ENCODE measurements at places on chromosomes 1 and 21.

DNA sequence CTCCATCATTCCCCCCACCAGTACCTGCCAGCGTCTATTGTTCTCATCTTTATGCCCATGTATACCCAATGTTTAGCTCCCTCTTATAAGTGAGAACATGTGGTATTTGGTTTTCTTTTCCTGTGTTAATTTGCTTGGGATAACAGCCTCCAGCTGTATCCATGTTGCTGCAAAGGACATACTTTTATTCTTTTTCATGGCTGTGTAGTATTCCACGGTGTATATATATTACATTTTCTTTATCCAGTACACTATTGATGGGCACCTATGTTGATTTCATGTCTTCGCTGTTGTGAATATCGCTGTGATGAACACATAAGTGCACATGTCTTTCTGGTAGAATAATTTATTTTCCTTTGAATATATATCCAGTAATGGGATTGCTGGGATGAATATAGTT is 313.3 kb upstream of the GREM2 start:
- no peak for DNase-seq

DNA sequence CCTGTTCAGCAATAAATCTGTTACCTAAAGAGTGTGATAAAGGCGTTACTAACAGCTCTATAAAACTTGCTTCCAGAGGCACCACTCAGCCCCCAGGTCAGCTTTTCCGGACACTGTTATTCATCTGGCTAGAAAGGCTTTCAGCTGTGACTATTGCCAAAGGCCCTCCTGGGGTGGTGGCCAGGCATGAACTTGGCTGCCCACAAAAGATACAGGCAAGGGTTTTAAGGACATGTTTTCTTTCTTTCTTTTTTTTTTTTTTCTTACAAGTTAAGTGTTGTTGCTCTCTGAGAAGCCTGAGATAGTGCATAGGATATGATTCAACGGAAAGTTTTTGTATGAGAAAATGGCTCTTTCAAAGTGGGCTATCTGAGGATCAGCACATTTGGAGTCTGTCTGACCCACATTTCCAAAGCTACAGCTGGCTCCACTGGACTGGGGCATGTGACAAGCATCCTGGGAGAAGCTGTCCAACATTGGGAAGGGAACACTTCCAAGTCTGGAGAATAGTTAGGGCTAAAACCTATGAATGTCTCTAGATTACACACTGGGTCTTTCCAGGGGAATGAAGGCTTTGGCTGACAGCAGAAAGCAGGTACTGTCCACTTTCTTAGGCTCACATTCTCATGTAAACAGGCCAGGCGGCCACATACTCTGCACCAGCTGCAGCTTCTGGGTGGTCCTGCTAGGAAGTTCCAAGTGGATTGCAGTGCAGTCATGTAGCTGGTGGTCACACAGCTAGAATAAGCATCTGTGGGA is 639.7 kb downstream of the LMO4 start:
- no peak for DNase-seq

GRCh38 chr1:3545363-3546047 is 65.8 kb downstream of the MEGF6 start:
- DNase-seq: no peak

- DNase-seq: no peak
Measured at GRCh38 chr1:9595968-9596340, 7.2 kb downstream of the TMEM201 start.

DNA sequence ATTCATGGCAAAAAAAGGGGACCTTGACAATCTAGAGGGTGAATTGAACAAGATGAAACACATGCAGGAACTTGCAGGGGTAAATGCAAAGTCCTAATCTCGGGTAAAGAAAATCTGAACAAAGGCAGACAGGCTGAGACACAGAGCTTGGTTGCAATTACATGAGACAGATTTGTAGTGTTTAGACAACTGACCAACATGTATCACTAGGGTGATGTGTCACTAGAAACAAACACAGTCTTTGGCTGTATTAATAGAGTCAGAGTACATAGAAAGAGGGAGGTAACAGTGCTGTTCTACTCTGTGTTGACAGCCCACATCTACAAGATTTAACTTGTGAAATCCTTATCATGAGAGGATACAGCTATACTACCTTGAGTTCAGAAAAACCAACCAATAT is 78.1 kb upstream of the GRIK3 start:
- DNase-seq: no peak

Measured in NCI-H2171 treated with DMSO at 0.1 percent for 48 hours (cell line).